Myocyte (in vitro differentiated cells): ENCODE measurements at places on chromosomes 1 and 21.
A peak's percentile ranks its signal among the peaks of the same experiment; 100 is the strongest.

DNA sequence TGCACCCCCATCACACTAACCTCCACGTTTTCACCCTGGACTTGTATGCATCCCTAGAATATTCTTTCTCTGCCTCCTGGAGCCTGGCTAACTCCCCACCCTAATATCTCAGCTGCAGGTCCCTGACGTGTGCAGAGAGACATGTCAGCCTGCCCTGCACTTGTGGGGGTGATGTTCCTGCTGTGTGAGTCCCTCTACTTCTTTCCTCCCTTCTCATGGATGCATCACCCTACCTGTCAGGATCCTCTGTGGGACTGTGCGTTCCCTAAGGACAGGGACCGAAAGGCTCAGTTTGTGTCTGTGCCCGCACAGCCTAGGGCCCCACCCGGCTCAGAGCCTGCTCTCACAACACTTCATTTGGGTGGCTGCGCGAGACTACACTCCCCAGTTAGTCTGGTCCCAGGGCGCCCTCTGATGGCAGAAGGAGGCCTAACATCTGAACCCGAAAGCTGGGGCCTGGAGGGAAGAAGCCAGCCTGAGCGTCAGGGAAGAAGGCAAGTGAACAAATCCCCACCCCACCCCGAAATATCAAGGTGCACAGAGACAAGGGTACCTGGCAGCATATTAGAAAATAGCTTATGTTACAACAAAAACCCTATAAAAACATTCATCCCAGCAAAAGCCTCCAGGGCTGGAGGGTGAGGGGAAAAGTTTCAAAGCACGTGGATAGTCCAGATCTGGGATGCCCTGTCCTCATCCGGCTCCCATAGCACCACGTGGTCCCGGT, 3.7 kb downstream of the CD52 start:
- peak; percentile 90 for DNase-seq

- no peak for DNase-seq
Observed at GRCh38 chr1:42034426-42034825, 115.7 kb upstream of the HIVEP3 start.

DNA sequence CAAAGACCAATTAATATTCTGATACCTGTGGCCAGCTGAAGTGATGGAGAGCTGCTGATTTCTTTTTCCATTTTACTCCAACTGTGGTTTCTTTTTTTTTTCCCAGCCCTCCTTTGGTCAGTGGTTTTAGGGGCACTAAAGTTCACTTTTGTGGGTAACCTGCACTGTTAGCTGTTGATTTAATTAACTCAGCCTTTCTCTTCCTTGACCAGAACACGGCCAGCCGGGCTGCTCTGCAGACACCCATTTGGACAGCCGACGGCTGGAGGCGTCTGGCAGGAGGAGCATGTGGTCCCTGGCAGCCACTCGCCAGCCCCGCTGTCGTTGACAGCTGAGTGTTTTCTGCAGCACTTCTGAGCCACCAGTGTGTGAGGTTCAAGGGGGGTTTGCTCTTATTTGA, 136.2 kb upstream of the RUNX3 start:
- DNase-seq = peak; percentile 75

GRCh38 chr1:203037509-203038190, 11.4 kb downstream of the PPFIA4 start:
- DNase-seq = peak; percentile 59

GRCh38 chr1:77900687-77901293, 12.4 kb downstream of the NEXN start:
- peak; percentile 49 for DNase-seq

GRCh38 chr21:33406493-33406892, 3.3 kb downstream of the IFNGR2 start:
- no peak for DNase-seq

DNA sequence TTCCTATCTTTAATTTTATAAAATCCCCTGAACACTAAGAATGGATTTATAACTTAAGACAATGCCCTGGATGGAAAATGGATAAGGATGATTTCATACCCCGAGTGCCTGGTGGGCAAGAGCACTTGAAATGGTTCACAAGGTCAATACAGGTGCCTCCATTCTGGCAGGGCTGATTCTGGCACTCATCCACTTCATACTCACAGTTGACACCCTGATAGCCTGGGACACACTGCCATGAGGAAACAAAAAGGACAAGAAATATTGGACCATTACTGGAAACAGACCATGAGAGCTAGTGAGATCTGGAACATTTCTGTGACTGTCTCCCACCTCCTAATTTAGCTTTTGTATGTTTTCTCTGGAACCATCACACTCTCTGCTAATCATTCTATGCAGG, 39.1 kb upstream of the ADAM30 start:
- DNase-seq = no peak

- peak; percentile 97 for DNase-seq
Observed at GRCh38 chr1:181151378-181152326, 63.2 kb downstream of the IER5 start.

- DNase-seq = peak; percentile 12
Observed at GRCh38 chr21:26686278-26686677, 113.2 kb upstream of the CYYR1 start.

DNA sequence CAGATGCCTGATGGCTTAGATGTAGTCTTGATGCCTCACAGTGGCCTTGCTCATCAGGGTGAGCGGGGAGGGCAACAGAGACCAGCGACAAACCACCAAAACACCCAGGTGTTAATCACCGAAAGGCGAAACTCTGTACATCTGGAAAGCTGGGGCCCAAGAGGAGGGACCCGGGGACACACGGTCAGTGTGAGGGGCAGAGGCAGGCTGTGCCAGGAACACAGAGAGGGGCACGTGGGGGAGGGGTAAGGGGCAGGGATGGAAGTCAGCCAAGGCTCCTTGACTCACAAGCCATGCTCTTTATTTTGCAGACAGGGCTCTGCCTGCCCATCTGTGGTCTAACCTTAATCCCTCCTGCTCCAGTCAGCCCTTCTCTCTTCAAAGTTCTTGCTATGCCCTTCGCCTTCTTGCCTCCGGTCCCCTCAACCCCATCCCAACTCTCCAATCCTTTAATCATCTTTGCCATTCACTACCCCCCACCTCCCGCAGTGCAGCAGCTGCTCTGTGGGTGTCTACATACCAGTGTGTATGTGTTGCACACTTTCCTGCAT, 4.3 kb downstream of the MEF2D start:
- peak; percentile 72 for DNase-seq

- peak; percentile 45 for DNase-seq
Observed at GRCh38 chr1:229452956-229453801, 19.3 kb upstream of the ACTA1 start.

- peak; percentile 95 for DNase-seq
Observed at GRCh38 chr1:203692565-203693470, 66.2 kb downstream of the ATP2B4 start.

DNA sequence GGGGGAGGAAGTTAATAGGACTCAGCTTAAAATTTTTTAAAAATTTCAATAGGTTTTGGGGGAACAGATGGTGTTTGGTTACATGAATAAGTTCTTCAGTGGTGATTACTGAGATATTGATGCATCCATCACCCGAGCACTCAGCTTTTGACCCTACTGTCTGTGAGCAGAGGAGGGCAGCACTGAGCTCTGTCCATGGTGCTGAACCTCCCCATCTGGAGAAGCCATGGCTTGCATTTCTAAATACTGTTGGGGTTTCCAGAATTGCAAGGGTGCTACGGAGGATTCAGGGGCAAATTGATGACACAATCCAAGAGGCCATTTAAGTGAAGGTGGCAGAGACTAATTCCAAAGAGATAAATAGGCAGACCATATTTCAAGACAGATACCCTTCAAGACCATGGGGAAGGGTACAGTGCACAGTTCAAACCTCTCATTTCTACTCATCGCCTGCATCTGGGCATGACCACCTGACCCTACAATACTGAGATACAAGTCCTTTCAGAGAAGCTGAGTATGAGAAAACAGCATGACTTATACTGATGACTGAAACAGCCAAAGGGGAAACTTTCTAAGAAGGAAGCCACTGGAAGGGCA, 17.2 kb downstream of the SYT2 start:
- peak; percentile 81 for DNase-seq

DNA sequence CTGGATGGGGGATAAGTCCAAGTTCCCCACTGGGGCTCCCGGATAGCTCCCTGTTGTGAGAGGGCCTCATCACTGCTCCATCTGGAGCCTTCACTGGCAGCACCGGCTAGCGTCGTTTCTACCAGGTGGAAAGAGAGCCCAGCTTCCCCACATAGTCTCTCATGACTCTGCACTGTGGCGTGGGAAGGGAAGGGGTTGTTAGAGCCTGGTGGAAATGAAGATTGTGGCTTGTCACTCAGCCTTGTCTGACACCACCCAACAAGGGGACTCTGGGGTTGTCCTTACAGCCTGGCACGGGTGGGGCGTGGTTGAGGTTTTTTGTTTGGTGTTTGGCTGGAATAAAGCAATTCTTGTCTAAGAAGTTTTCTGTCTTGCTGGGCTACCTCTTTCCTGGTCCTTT, 94.6 kb downstream of the ADARB1 start:
- peak; percentile 59 for DNase-seq

- DNase-seq = no peak
Observed at GRCh38 chr1:209820986-209821385, 6.8 kb upstream of the UTP25 start.

- DNase-seq = no peak
Observed at GRCh38 chr1:175713381-175713780, 30.0 kb downstream of the TNR start.

DNA sequence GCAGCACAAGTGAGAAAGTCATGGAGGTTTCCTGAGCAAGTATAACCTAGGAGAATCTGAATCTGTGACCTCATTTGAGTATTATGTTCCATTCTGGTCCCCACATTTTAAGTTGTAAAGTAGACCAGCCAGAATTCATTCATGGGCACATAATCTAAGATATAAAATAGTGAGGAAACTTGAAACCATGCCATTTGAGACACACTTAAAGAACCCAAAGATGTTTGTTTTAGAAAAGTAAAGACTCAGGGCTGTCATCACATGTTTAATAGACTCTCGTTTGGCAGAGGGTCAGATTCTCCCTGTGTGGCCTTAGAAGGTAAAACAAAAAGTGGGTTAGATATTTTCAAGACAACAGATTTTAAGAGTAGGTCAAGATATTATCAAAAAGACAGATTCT, 6.4 kb downstream of the SZT2 start:
- DNase-seq = no peak

- no peak for DNase-seq
Observed at GRCh38 chr21:42319851-42320572, 4.8 kb upstream of the TFF3 start.

DNA sequence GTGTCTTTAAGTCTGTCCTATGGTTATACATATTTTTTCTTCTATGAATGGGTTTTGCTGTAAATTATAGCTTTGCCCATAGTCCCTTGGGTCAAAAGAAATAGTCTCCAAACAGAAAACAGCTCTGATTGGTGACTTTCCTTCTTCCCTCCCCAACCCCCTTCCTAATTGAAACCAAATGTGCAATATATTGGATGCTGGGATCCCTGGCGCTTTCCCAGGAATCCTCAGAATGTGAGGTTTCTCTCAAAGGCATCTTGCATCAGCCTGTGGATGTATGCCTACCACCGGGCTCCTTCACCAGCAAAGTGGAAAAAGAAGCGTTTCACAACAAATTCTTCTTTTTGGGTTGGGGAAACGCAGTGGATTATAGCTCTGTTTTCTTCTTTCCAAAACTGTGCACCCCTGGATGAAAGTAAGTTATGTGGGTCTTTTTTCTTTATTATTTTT, at the start of gene DDR2:
TSS of gene DDR2 (plus strand) at position 248 of the 450 bp plus-strand sequence. CDS start 86,600 bp downstream, outside the sequence.
- peak; percentile 93 for DNase-seq

DNA sequence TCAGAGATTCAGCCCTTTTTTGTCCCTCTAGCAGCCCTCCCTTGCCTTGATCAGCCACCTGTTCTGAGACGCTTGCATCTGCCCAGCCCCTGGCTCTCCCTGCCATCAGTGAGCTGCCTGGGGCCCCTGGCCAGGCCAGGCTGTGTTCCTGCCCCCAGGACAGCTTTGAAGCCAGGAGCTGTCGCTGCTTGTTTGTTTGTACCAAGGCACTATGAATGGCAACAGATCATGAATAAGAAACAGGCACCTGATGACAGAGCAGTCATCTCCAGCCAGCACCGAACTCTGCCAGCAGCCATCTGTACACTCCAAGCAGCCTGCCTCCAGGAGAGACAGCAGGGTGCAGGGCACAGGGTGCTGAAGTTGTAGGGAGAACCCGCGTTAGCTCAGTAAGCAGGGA, 8.1 kb upstream of the VWA5B1 start:
- DNase-seq = no peak

DNA sequence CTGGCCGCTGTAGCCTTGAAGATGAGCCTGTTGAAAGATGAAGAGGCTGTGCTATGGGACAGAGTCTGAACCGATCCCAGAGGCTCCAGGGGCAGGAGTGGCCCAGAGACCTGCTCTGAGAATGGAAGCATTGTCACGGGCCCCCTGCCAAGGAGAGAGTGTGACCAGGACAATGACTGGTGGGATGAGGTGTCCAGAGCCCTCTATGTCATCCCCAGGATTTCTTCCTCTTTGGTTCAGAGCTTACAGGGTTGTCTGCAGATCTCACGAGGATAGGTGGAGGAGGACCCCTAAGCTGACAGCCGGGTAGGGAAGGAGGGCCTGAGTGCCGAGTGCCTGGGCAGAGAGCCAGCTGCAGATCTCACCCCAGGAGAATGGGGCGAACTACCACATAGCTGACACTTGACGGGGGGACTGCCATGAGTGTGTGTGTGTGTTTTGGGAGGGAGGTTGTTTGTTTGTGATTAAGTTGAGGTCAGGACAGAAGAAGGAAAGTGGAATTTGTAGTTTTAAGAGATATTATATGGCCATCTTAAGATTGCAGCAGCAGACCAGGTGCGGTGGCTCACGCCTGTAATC, 25.4 kb downstream of the PIK3CD start:
- DNase-seq = no peak

GRCh38 chr21:43880111-43880985, 15.3 kb downstream of the AGPAT3 start:
- DNase-seq = peak; percentile 88

DNA sequence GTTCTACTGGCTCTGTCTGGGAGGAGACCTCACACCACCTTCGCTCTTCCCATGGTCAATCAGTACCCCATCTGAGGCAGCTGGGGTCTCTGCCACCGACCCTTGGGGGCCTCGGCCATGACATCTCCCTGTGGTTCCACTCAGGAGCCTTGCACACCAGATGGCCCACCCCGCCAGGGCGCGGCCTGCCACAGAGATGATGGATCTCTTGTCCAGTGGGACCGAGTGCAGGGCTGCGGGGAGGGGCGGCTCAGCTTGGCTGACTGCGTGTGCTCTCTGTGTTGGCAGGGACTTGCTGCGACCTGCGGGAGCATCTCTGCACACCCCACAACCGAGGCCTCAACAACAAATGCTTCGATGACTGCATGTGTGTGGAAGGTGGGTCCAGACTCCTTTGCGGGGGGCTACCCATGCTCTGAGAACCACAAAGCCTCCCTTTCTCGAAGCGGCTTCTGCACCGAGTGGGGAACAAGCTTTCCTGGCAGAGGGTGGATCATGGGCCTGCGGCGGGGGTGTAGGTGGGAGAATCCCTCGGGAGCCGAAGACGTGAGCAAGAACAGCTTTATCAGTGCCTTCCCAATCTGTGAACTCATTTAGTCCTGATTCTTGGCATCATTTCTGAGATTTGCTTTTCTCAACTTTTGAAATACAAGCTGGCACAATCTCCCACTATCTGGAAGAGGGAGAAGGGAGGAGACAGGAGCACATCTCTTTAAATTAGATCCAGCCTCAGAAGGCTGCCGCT, 20.9 kb upstream of the AGTRAP start:
- no peak for DNase-seq
